NCI-H510A treated with DMSO at 0.1 percent for 48 hours (cell line): ENCODE measurements at places on chromosomes 5 and 9.

DNA sequence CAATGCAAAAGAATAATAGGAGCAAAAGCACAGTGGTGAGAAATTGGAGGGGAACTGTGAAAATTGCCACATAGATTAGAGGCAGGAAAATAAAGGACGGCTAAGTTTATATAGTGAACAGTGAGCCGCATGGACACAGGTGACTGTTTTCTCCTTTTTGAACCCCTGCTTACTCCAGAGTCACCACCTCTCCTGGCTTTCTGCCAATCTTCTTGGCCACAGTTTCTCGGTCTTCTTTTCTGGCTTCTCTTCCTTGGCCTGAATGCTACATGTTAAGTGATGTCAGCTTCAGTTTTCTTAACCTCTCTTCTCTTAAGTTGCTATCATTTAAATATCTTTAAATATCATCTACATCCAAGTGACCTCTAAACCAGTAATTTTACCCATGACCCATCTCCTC lies 47.3 kb upstream of the CDKN2B start:
- DNase-seq, result no peak

DNA sequence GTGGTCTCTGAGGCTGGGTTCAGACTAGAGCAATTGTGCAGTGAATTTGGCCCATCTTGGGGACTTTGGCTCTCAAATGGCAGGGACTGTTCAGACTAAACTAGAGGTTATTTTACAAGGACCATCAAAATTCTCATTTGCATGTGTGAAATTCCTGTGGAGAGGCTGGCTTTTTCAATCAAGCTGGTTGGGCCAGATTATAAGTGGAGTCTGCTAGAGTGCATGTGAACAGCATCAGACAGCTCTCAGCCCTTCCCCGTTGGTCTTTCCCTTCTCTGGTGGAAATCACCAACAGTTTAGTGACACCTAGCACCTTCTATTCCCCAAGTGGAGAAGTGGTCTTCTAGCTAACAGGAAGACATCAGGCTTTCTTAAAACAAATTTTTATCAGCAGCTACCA lies 301.3 kb downstream of the CWC27 start:
- DNase-seq, result no peak

- DNase-seq, result no peak
Measured at GRCh38 chr9:97978371-97979130, 4.6 kb upstream of the ANP32B start.

- no peak for DNase-seq
Measured at GRCh38 chr5:37424441-37424840, 45.3 kb downstream of the WDR70 start.

DNA sequence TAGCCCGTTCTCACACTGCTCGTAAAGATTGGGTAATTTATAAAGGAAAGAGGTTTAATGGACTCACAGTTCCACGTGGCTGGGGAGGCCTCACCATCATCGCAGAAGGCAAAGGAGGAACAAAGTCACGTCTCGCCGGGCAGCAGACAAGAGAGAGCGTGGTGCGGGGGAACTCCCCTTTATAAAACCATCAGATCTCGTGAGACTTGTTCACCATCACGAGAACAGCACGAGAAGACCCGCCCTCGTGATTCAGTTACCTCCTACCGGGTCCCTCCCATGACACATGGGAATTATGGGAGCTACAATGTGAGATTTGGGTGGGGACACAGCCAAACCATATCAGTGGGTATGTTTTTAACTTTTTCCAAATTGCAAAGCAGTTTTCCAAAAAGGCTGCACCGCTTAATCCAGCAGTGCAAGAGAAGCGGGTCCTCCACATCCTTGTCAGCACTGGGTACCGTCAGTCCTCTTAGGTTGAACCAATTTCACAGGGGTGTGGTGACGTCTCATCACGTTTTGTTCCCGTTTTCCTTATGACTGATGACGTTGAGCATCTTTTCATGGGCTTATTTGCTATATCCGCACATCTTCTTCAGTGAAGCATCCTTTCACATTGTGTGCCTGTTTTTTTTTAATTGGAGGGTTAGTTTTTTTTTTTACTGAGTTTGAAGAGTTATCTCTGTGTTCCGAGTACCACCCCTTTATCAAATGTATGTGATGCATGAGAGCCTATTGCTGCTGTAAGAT lies 8.0 kb upstream of the FCN2 start:
- DNase-seq, result no peak

DNA sequence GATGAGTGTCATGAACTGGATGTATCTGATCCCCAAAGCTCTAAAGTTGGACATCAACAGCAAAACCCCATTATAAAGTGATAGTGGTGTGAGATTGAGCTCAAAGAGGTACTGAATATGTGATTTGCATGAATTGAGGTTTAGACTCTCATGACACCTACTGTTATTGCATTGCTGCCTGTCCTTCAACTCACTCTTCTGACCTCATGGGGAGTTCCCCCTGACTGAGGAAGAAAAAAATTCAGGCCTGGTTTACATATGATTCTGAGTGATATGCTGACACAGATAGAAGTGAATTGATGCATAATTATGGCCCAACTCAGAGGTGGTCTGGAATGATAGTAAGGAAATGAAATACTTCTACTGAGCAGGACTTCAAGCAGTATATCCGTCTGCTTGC lies 76.2 kb upstream of the CHD1 start:
- no peak for DNase-seq

GRCh38 chr9:121622387-121623203 lies 28.8 kb upstream of the DAB2IP start:
- no peak for DNase-seq

- no peak for DNase-seq
Measured at GRCh38 chr5:168683247-168683926, 104.2 kb upstream of the PANK3 start.

DNA sequence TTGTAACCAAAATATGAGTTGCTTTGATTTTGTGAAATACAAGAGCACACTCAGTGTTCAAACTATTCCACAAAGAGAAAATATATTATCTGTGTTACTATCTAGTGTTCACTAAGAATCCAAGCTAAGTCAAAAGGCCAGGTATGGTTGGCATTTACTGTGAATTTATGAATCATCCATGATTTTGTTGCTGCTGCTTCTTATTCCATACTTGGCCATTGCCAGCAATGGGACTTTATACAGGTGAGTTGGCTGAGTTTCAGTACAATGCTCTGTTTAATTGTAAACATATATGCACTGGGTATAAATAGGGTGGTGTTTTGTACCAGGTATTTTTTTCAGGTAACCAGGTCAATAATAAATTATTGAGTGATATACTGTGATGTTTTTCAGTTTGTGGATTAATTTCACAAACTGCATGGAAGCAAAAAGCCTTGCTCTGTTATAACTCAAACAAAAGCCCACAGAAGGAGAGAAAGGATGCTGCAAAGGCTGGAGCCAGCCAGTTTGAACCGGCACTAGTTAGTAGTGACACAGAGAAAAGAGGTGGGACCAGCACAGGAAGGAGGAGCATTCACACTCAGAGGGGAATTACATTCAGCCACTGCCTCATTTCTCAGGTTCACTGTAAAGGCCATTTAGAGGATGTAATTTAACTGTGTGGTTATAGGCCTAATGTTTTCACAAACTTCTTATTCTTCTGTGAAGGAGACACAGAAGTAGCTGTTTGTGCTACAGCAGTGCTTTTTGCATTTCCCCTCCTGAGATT lies 381.8 kb downstream of the ADGRV1 start:
- DNase-seq, result peak; percentile 23

GRCh38 chr9:126694206-126695081 lies 80.7 kb downstream of the LMX1B start:
- DNase-seq, result no peak

- DNase-seq, result peak; percentile 70
Measured at GRCh38 chr5:157912621-157913325, 53.8 kb upstream of the CLINT1 start.

- no peak for DNase-seq
Measured at GRCh38 chr9:19947996-19948395, 159.2 kb upstream of the SLC24A2 start.

GRCh38 chr9:35374436-35374835 lies 115.5 kb upstream of the RUSC2 start:
- DNase-seq, result no peak

DNA sequence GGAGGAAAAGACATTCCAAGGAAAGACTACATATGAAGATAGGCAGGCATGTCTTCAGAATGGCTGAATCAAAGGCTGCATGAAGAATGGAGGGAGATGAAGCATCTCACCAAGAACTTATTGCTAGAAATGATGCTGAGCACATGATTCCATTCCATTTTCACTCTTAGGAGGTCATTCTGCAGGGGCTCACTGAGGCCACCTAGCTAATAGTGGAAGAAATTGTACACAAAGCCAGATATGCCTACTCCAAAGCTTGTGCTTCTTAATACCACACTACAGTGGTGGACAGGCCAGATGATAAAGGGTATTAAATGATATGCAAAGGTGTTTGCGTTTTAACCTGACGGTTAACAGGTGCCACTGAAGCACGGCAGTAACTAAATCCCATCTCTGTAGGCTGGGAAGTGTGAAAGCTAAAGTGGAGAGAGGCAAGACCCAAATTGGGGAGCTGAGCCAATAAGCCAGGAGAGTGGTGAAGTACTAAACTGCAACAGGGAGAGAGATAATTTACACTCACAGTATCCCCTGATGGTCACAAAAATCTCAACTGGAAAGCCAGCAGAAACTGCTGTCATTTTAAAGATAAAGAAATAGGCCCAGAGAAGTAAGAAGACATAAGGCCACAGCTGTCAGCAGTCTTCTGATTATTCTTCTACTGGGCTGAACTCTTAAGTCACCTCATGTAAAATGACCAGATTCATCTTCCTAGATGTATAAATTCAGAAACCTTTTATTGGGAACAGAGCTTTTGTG lies 14.6 kb downstream of the NDUFA8 start:
- DNase-seq, result no peak

DNA sequence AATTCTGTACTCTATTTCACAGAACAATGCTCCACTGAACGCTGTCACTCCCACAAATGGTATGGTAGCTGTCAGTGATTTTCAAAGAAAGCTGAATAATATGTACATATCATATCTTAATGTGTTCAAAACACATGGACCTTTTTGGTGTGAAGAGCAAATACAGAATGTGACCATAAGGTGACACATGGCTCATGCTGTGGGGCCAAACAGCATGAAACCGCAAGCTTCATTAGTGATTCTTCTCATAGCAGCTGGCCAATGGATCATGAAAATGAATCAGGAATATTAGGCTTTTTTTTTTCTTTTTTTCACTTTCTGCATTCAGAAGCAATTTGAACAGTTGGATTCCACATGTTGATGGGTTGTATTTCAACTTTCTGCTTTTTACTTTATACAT lies 54.9 kb upstream of the CDH9 start:
- DNase-seq, result no peak

DNA sequence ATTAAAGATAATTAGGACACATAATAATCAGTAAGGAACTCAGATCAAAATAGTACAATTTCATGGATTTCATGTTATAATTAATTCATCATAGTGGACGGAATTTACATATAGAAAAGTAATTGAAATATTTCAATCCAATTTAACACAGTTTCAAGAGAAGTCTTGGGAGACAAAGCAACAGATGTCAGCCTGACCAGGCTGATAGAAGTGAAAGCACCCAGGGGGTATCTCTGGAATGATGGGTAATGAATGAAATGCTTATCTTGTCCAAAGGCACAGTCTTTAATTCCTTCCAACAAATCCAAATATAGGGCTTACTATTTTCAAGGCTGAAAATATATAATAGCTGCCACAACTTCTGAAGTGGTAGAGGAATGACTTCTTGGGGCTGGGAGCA lies 629.3 kb upstream of the RGMB start:
- DNase-seq, result no peak

DNA sequence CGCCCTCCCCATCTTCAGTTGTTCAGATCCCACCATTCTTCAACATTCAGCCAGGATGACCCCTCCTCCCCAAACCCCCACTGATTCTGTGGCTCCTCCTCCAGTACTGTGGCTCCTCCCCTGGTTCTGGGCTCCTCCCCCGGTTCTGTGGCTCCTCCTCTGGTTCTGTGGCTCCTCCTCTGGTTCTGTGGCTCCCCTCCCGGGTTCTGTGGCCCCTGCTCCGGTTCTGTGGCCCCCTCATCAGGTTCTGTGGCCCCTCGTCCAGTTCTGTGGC lies 32.8 kb downstream of the C5orf15 start:
- no peak for DNase-seq

DNA sequence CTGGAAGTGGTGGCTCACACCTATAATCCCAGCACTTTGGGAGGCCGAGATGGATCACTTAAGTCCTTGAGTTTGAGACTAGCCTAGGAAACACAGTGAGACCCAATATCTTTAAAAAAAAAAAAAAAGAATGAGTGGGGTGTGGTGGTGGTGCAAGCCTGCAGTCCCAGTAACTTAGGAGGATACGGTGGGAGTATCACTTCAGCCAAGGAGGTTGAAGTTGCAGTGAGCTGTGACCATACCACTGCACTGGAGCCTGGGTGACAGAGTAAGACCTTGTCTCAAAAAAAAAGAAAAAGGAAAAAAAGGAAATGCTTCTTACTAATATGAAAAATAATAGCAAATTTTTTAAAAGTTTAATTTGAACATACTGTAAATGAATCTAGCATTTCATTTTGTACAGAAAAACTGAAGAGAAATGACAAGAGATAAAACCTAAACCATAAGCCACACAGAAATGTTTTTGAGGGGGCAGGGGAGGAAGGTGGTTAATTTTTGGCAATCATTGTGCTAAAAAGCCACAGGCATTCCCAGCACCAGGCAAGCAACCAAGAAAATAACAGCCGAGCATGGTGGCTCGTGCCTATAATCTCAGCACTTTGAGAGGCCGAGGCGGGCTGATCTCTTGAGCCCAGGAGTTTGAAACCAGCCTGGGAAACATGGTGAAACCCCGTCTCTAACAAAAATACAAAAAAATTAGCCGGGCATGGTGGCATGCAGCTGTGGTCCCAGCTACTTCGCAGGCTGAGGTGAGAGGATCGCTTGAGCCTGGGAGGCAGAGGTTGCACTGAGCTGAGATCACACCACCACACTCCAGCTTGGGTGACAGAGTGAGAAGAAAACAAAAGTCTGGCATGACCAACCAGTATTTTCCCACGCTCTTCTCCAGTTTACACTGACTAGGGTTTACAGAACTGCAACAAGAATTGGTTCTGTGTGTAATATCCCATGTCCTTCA lies 114.5 kb upstream of the NR5A1 start:
- no peak for DNase-seq

GRCh38 chr9:110918316-110919049 lies 119.8 kb downstream of the LPAR1 start:
- DNase-seq, result no peak

DNA sequence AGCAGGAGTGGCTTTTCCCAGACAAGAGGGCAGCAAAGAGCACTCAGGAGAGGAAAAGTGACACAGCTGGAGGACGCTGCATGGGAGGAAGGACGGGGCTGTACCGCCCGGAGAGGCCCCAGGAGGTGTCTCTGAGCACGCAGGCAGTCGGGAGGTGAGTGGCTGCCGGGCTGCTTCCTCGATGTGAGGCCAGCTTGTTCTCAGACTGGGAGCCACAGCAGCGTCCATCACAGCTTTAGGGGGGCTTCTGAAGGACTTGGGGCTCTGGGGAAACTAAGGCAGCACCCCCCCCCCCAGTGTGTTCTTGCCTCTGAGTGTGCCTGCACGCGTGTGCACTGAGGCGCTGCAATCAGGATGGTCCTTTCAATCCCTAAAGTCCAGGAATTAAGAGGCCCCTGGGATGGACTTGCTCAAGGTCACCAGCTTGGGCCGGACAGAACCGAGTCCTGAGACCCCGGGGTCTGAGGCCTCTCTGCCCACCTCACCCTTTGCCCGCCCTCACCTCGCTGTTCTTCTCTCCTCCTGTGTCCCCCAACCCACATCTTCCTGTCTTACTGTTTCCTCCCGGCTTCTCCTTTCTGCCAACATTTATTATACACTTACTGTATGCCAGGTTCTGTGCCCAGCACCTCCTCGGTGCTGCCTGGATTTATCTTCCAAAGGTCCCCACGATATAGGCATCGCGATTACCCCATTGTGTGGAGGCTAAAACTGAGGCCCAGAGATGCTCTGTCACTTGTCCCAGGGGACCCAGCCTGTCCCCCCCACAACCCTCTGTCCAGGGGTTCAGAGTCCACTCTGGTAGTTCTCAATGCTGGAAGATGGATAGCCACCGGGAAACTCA lies 32.9 kb downstream of the FAM163B start:
- peak; percentile 73 for DNase-seq
